Thyroid gland (tissue), 4 donors: ENCODE measurements at places on chromosomes 11 and 22.

DNA sequence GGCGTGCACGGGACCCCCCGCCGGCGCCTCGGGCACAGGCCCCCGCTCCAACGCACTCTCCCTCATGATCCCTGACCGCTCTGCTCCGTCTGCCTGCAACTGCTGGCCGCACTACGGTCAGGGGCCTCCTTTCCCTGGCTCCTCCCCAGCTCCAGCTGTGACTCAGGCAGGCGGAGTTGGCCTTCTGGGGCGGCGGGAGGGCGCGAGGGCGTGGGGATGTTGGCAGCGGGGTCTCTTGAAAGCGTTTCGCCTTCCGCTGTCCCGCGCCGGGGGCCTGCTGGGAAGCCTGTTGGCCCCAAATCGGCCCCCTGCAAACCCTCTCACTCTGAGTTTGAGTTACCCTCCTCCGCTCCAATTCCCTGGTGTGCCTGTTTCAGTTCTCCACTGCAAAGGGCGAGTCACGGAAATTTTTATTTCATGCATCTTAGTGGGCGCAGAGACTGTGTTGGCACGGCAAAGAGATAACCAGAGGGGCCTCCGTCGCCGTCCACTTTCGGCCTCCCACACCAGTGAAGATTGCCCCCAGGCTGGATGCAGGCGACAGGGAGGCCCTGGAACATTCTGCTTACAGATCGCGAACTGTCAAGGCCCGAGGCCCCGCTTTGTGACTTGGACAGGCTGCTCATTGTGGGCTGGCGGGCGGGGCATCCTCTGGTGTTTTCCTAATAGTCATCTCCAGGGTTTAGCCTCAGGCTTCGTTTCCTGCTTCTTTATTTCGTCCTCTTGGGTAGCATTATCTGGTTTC, at the start of gene CAVIN3:
Gene CAVIN3, minus strand, starts transcription at position 91 of the 745 bp plus-strand sequence. Its CDS starts 25 bp downstream, at position 66.
- peak; percentile 43 for DNase-seq

DNA sequence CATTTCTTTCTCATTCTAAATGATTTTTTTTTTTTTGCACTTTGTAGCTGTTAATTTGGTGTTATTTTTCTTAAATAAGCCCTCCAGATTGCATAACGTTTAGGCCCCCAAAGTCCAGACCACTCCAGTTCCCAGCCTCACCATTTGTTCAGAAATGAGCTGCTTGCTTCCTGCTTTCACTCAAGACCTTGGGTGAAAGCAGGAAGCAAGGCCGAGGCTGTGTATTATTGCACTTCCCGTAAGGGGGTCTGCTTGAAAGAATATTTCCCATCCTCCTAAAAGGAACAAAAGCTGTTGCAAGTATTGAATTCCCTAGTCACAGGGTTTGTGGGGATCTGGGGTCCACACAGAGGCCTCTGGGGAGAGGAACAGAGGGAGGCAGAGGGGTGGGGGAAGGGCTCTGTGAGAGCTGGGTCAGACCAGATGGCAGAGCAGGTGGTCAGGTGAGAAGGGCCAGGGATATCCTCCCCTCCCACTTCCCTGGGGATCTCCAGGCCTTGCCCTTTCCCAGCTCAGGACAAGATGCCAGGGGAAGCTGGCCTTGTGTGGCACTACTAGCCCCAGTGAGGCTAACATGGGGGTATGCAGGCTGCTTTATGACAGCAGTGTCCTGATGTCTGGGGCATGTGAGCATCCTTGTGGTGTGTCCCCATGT, 51.6 kb upstream of the MYEOV start:
- no peak for DNase-seq

DNA sequence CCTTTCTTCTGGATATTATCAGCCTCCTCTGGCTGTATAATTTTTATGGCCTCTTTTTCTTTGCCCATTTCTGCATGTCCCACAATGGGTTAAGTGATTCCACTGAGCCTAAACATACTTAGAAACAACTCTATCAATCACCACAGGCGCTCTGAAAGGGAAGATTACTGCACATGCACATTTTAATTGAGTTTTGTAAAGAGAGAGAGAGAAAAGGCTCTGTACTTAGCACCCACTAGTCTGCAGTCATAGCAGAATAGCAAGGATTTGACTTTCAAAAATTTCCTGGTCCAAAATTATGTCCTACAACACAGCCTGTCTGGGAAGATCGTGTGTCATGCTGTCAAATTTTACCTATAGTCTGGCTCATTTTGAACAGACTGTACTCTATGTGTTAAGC, 758.5 kb downstream of the OPCML start:
- DNase-seq = no peak

- no peak for DNase-seq
These were observed 8.7 kb downstream of the CCDC83 start for GRCh38 chr11:85863855-85864254.

DNA sequence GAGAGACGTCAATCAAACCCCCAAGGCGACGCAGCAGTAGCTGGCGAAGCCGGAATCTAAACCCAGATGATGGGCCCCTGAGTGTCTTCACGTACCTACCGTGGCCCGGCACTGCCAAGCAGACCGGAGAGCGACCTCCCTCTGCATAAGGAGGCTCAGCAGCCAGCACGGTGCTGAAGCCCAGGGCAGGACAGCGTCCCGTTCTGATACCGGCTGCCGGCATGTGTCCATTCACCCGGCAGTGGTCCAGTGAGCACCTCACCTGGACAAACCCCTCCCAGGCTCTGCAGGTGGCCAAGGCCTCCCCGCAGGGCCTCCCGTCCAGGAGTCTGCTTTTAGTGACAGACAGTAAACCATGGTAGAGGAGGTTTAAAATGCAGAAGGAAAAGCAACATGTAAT, 142.0 kb downstream of the BRD1 start:
- DNase-seq = no peak

DNA sequence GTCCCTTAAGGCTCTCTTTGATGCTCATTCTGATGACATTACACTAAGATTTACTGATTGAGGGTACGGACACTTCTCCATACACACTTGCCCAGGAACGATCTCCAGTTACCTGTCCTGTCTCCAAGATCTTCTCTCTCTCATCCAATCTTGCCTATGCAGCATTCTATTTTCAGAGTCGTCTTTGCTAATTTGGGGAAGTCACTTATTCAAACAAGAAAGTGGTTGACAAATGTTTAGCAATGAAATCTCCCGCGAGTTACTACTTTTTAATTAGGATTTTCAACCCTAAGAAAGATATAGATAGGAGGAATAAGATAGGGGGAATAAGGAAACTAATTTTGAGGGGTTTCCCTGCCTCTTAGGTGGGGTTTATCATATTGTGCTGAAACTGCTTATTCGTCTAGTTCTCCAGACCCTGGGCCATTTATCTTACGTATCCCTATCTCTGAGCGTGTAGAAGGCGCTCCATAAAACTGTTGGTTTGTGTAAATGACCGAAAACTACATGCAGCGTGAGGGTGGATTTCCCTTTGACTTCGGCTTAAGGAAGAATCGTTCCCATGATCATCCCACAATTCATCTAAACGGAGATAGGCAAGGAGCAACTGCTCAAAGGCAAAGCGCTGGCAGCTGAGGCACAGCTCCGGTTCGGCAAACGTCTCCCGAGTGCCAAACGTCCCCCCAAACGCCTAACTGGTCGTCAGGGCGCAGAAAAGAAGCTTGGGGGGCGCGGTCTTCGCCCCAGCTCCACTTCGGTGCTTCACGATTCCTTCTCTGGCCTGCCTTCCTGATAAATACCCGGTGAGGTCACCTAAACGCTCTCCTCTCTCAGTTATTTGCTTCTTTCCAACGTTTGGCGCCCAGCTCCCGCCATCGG, 804 bp downstream of the APIP start:
- DNase-seq = no peak

DNA sequence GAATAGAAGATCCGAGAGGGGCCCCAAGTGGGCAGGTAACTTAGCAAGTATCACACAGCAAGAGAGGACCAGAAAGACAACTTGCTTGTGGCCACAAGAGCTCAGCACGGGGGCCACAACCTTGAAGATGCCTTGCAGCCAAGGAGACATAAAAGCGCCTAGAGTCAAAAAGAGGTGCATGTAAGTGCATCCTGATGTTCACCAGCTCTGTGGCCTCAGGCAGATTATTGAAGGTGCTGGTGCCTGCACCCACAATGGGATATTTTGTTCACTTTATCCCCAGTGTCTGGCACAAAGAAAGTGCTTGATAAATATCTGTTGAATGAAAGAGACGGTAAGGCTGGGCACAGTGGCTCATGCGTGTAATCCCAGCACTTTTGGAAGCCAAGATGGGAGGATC, 106.0 kb upstream of the ASPHD2 start:
- no peak for DNase-seq

GRCh38 chr11:67694875-67695555, 20.6 kb upstream of the ALDH3B2 start:
- DNase-seq = no peak

- DNase-seq = no peak
These were observed 16.1 kb upstream of the MS4A7 start for GRCh38 chr11:60362241-60362640.

DNA sequence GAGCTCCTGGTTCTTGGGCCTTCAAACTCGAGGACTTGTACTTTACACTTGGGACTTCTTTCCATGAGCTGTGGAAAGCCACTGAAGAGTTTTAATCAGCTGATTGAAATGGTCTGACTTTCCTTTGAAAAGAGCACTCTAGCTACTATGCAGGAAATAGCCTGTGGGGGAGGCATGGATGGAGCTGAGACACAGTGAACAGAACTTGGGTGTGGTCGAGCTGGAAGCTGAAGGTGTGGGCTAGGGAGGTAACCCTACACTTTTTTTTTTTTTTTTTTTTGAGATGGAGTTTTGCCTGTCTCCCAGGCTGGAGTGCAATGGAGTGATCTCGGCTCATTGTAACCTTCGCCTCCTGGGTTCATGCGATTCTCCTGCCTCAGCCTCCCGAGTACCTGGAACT, 17.5 kb upstream of the CAPRIN1 start:
- DNase-seq = no peak

- DNase-seq = no peak
These were observed 2.1 kb upstream of the GNAZ start for GRCh38 chr22:23068096-23068831.

- peak; percentile 77 for DNase-seq
These were observed 24.4 kb upstream of the PAMR1 start for GRCh38 chr11:35549787-35550186.

- DNase-seq = no peak
These were observed 119.4 kb upstream of the MTMR2 start for GRCh38 chr11:96043291-96043690.

DNA sequence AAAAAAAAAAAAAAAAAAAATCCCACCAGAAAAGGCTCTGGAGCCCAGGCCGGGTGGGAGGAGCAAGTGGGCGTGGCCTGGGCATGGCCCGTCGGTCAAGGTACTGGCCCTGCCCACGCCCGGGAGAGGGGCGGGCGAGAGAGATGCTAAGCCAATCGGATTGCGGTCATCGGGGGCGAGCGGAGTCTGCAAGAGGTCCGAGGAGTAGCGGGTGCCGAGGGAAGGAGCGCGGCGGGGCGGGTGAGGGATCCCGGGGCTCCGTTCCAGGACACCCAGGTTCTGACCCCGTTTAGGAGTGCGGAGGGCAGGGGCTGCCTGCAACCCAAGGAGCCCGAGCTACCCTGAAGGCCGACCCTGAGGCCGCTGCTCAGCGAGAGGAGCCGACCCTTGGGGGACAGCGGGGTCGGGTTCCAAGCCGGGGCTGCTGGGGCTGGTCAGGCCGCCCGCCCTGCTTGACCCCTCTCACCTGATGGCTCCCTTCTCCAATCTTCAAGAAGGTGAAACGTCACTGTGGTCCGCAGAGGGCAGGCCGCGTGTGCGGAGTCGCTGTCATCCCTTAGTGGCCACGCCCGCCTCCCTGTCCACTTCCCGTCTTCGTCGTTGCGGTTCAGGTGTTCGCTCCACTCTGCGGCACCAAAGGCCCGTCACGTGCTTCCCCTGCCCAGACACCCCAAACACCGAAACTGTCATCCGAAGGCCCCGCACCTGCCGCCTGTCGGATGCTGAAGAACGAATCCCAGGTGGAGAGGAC, 11.1 kb upstream of the TAB1 start:
- DNase-seq = peak; percentile 89

- DNase-seq = peak; percentile 72
These were observed 49.0 kb upstream of the AMPD3 start for GRCh38 chr11:10405865-10406592.

DNA sequence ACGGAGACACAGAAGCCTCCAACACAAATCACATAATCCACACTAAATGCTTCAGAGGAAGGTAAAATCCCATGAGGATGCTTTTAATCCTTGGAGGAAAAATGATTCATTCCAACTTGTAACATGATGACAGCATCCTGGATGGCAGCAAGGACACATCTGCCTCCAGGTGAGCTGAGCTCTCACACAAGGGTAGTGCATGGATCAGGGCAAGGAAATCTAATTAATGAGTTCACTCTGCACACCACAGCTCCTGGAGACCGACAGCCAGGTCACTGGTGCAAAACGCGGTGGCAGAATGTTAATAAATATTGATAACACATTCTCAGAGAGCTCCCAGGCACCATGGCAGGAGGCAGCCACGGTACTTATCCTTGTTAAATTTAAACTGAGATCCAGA, 40.3 kb upstream of the CYP2D6 start:
- no peak for DNase-seq

GRCh38 chr11:134763030-134763388, 351.0 kb upstream of the B3GAT1 start:
- no peak for DNase-seq

DNA sequence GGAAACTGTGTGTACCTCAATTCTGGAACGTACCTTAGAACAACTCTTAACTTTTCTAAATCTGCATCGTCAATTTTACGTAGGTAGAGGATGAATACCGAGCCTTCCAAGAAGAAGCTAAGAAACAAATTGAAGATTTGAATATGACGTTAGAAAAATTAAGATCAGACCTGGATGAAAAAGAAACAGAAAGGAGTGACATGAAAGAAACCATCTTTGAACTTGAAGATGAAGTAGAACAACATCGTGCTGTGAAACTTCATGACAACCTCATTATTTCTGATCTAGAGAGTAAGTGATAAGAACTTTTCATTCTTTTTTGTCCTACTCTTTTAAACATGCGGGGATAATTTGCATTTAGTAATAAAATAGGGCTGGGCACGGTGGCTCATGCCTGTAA, 53.5 kb downstream of the SPECC1L start:
- DNase-seq = no peak

DNA sequence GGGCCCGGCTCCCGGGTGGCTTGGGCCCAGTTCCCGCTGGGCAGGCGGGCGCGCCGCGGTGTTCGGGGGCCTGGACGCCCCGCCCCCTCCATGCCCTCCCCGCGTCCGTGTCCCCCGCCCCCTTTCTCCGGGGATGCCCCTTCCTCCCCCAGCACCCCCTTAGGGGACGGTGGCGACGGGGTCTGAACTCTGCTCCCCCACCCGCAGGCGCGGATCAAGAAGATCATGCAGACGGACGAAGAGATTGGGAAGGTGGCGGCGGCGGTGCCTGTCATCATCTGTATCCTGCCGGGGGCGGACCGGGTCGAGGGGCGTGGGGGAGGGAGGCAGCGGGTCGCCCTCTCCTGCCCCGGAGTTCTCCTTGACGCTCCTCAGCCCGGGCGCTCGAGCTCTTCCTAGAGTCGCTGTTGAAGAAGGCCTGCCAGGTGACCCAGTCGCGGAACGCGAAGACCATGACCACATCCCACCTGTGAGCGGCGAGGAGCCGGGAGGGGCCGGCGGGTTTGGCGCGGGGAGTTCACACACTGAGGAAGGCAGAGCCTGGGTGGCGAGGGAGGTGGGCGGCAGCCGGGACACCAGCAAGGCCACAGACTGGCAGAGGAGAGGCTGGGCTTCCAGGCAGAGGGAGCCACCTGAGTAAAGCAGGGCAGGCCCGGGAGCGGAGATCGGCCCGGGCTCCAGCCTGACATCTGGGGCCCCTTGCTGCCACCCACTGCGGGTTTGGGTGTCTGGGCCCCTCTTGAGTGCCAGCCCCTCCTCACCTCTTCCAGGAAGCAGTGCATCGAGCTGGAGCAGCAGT, 546 bp downstream of the DRAP1 start:
- DNase-seq = peak; percentile 74

- no peak for DNase-seq
These were observed 12.2 kb upstream of the CRKL start for GRCh38 chr22:20904980-20905355.

- peak; percentile 86 for DNase-seq
These were observed 21.5 kb downstream of the OTUB1 start for GRCh38 chr11:64007629-64008282.
